Germinal center (tissue), 1 donor: ENCODE measurements at places on chromosomes 2 and 18.

GRCh38 chr2:60555783-60556139 lies 2.3 kb upstream of the BCL11A start:
- DNase-seq = peak; percentile 50

DNA sequence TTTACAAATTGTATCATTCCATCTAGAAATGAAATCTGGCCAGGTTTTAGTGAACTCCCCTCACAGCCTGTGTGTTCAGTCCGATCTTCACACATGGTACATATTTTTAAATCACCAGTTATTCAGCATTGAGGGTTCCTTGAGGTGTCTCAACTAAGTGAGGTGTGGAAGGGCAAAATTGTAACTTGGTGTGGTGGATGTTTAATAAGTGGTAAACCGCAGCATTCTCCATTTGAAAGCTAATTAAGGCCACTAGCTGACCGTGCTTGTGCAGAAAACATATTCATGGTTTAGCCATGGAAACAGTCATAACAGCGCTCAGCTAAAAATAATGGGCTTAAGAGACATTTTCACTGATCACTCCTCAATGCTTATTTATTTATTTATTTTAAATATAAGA lies 786.2 kb upstream of the FANCL start:
- DNase-seq = no peak

DNA sequence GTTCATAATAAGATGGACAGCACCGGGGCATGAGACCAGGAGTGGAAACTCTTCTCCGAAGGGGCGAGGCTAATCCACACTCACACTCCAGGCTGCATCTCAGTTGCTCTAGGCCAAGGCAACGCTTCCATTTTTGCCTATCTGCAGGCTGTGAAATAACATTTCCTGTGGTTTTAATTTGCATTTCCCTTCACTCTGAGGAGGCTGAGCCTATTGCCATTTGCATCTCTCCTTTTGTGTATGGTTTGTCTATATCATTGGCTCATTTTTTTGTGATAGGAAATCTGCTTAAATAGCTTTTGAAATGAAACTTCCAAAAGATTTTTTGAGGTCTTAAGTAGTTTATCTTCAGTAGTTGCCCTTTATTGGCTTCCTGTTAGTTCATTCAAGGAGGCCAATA lies 57.6 kb downstream of the TPGS2 start:
- DNase-seq = no peak

GRCh38 chr18:22977847-22978701 lies 44.9 kb downstream of the RBBP8 start:
- no peak for DNase-seq

- DNase-seq = no peak
Observed at GRCh38 chr2:186695081-186695756, 1.4 kb downstream of the FAM171B start.

DNA sequence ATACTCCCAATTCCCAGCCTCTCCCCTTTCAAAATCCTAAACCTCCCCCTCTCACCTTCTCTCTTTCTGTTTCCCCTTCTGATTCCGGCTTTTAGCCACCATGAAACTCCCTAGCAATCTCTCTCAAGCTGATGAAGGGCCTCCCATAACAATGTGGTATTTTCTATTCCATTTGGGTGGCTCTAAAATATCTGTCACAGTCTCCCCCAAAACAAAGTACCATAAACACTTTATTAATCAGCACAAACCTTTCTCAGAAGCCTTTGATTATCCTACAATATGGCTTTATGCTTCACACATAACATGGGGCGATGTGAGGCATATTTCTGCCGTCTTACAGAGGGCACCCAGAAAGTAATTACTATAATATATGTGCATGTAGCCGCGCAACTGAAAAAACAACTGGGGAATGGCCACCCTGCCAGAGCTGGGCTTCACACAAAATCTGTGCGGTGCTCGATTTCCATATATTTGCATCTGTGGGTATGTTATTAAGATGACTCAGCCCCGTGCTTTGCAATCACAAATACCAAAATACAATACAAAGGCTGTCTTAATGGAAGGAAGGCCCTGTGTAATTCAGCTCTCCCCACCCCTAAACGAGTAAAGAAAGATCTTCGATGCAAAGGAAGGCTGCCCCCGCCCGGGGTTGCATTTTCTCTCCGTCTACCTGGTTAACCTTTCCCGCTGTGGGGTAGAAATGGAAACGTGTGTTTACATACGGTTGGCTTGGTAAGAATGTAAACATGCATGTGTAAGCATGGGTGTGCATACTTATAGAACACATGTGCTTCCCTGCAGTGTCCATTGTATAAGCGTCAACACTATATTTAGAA lies 81.4 kb downstream of the CELF4 start:
- no peak for DNase-seq

DNA sequence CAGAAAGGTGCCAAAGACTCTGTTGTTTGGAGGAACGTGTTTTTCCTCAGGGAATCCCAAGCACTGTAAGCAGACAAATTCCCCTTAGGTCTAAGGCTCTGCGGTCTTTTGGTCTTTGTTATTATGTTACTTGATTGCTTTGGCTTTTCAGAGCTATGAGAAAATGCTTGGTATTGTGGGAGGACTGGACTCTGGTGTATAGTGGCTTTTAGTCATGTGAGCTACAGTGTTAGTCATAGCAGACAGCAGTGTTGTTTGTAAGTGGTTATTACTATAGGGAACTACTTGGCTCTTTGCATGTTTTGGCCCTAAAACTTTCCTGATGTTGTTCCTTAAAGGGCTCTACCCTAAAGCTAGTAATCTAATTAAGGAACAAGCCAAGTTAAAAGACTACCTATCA lies 956.2 kb upstream of the LRATD1 start:
- no peak for DNase-seq

DNA sequence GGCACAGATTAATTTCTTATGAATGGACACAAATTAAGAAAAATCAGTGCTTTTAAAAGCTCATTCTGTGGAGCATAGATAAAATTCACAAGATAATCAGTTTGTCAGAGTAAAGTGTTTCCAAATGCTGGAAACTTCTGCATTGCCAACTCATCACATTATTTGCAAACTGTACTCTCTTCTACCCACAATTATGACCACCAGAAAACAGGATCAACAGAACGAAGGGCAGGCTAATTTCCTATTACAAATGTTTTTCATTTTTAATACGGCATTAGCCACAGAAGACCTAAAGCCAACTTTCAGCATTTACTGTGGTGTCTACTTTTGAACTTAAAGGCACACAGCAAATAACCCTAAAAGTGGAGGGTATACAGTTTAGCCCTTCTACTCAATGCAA lies 6.0 kb downstream of the IRS1 start:
- DNase-seq = no peak

GRCh38 chr2:194345347-194345746 lies 1311.7 kb upstream of the SLC39A10 start:
- DNase-seq = no peak

- DNase-seq = peak; percentile 6
Observed at GRCh38 chr2:63544017-63544627, 44.2 kb downstream of the WDPCP start.

GRCh38 chr2:217638031-217638430 lies 364.8 kb downstream of the TNS1 start:
- no peak for DNase-seq
